ENCODE measurements at places on chromosomes 5 and 9.

DNA sequence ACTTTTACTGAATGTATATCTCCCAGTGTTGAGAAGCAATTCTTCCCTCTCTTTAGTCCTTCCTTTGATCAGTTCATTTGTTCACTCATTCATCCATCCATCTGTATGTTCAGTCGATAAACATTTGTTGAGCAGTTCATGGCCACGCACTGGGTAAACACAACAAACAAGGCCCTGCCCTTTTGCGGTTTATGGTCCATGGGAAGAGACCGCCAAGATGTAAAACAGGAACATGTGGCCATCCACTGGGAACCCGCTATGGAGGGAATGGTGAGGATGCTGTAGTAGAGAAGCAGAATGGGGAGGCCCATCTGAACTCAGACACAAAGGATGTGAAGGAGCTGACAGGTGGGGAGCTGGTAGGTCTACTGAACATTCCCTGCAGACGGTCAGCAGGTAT lies 102.7 kb upstream of the SPRY4 start:
- no peak for DNase-seq

DNA sequence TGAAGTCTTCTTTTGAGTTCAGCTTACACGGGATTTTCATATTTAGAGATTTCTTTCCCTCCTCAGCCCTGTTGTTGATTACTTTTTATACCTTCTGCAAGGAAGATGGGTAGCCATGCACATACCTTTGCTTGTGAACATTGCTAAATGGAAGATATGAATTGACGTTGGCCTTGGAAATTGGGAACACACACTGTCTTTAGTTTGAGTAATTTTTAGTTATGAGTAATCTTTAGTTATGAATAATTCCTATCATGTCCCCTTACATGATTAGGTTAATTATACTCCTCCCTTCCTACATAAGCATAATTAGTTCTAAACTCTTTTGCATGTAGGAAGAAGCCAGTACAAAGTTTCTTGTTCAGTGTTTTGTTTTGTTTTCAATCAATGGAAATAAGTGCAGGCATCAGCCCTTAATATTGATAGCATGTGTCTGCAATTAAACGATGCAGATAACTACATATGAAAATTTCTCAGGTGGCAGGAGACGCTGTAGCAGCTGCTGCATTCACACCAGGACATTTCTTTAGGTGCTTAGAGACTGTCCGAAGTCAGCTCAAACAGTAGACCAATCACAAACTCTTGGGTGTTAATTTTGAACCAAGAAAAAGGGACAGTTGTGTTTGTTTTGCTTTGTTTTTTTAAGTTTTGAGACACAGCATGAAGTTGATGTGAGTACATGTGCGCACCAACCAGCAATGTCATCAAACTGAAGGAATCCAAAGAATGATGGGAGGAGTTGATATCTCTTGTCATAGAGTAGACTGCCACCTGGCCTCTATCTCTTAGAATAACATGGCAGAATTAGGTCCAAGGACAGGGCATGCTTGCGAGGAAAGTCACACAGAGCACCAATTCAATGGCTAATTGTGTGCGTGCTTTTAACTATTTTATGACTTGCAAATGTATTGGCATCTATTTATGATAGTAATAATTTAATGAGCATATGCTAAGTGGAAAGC lies 51.4 kb downstream of the SMARCA2 start:
- DNase-seq: no peak

GRCh38 chr5:151632524-151632923 lies 41.4 kb upstream of the FAT2 start:
- DNase-seq: no peak

GRCh38 chr9:2466703-2467102 lies 154.9 kb upstream of the VLDLR start:
- DNase-seq: no peak

GRCh38 chr9:92135576-92135975 lies 20.4 kb upstream of the SPTLC1 start:
- no peak for DNase-seq

DNA sequence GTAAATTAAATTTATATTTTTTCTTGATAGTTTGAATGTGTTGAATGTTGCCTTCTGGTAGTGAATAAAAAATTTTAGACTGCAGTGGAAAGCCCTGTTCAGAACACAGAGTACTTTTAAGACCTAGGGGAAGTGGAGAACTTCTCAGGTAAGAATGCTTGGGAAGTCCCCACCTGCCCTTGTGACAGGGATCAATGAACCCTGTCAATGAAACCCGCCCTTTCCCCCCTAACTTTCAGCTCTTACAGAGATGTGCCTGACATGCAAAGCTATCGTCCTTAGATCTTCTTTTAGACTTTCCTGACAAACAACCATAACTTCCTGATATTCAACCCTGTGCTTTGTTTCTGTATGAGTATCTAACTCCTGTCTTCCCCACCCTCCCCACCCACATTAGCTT lies 562.7 kb downstream of the TLE4 start:
- DNase-seq: no peak

DNA sequence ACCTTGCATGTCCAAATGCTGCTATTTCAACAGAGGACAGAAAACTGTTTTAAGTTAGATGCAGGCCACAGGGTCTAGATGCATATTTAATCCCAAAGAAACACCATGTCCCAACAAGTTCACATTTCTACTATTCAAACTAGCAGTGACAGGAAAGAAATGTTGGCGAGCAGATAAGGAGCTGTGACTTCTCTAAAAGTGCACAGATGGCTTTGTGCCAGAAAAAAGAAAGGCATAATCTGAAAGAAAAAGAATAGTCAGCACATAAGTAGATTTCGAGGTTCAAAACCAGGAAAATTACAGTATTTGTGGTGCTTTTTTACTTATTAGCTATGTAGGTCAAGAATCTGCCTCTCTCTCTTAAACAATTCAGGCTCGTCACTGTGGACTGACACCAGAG lies 178.3 kb downstream of the DNAH5 start:
- DNase-seq: no peak

DNA sequence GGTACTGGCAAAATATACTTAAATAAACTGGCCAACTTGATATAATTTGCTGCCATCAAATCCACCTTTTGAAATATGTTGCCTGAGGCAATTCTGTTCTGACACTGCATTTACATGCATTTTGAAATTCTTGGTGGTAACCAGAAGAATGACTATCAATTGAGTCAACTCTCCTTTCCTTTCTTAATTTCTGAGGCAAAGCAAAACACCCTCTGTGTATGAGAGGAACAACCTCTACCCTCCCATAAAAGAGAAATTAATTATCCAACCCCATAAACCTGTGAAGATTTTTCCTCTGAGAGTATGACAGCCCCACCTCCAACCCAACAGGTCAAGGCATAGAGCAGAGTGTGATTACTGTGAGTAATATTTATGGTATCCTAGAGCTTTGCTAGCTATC lies 286.8 kb downstream of the NR2F1-AS1 start:
- no peak for DNase-seq

DNA sequence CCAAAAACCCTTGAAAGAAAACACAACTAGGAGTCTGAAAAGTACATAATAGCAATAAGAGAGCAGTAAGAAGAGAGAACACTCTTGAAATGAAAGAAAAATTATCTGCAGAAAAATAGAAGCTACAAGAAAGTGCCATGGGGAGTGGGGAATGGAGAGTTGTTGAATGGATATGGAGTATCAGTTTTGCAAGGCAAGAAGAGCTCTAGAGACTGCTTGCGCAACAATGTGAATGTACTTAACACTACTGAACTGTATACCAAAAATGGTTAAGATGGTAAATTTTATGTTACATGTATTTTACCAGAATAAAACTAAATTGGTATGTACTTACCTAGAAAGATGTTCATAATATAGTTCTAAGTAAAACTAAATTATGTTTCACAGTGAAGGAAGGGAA lies 54.8 kb upstream of the RASGRF2 start:
- no peak for DNase-seq

DNA sequence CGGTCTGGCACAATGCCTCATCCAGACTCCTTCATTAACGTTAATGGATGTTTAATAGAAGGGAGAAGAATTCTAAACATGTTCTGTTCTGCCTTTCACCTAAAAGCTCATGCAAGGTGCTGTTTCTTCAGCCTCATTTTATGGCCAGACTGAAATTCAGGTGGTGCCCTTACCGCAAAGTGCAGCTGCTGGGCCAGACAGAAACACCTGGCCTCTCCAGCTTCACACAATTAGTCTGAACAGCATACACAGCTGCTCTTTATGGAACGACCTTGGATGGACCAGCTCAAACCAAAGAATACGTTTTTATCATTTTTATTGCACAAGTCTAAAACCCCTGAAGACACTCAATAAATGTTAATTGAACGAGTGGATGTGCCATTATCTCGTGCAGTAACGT lies 4.6 kb downstream of the SNCAIP start:
- no peak for DNase-seq

DNA sequence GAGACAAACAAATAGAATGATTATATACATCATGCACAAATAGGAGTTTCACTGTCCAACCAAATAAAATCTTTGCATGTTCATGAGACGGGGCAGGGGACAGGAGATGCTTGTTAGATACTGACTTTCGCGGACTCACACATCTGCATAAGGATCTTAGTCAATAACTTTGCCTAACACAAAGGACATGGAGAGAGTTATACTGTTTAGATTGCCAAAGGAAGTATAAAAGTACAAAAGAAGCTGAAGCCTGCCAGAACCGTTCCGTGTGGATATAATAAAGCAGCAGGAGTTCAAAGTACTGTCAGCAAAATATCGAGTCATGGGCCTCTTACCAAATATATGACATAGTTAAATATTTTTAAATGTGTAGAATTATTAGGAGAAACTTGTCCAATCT lies 1148.4 kb downstream of the EFNA5 start:
- no peak for DNase-seq

GRCh38 chr5:145562931-145563330 lies 272.2 kb downstream of the PRELID2 start:
- no peak for DNase-seq

DNA sequence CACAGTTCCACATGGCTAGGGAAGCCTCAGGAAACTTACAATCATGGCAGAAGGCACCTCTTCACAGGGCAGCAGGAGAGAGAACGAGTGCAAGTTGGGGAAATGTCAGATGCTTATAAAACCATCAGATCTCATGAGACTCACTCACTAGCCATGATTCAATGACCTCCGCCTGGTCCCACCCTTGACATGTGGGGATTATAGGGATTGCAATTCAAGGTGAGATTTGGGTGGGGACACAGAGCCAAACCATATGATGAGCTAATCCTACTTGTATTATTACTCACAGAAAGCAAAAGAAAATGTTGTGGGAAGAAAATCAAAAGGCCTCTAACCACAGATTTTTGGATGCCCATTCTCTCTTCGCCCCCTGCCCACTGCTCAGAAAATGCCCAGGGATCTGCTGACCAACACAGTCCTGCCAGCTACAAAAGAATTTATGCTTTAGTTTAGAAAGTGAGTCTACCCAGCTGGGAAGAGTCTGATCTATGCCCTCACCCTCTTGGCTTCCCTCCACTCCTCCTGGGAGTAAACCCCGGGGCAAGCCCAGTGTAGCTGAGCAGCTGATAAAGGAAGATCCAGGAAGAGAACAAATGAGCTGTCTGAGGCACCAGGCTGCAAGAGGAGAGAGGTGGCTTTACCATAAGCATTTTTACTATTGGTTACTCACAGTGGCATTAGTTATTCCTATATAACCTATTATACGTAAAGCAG lies 53.1 kb downstream of the RNF130 start:
- no peak for DNase-seq

DNA sequence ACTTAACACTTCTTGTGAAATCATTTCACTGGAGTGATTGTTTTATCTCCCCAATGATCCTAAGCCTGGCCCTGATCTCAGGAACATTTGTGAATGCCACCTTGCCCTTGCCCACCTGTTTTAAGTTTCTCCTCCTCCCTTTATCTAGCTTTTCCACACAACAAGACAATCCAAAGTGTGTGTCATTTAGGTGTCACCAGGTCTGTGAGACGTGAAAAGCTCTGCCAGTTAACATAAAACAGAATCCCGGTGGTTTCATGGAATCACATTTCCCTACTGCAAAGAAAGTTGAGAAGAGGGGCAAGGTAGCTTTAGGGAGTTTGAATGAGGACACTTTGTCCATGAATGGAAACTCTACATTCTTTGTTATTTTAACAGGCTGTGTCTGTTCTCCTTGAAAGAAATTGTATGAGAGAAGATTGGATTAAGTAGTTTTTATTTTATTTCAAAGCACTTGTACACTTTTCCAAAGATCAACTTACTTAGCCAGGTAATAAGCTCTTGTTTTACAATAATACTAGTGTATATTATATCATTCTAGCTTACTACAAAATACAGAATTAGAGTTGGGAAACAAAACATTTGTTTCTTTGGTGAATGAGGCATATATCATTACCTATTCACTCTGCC lies 239.0 kb downstream of the ISL1 start:
- no peak for DNase-seq

DNA sequence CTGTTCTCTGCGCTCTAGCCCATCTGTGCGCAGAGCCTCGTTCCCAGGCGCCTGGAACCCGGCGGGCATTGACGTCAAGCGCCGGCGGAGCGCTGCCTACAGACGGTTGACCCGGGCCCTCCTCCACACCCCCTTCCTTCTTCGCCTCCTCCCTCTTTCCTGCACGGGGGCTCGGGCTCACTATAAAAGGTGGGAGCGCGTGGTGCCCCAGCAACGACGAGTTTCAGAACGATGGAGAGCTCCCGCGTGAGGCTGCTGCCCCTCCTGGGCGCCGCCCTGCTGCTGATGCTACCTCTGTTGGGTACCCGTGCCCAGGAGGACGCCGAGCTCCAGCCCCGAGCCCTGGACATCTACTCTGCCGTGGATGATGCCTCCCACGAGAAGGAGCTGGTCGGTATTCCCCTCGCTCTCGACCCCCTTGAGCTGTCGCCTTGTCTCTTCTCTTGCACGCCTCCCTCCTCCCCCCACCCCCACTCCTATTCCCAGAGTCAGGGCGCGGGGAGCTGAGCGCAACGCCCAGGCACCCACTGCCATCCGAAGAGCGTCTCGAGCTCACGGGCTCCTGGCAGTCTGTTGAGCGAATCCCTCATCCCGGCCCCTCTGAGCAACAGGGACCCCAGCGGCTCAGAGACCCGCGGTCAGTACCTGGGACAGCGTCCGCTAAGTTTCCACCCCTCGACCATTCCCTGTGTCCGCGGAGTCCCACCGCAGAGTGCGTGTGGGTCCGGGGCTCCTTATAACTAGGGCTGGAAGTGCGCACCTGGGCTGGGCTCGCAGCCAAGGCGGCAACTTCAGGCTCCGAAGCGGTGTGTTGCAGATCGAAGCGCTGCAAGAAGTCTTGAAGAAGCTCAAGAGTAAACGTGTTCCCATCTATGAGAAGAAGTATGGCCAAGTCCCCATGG lies at the start of gene CARTPT:
Gene CARTPT, plus strand, starts transcription at position 213 of the 902 bp plus-strand sequence. Its CDS starts 19 bp downstream, at position 232.
- DNase-seq: peak; percentile 62

DNA sequence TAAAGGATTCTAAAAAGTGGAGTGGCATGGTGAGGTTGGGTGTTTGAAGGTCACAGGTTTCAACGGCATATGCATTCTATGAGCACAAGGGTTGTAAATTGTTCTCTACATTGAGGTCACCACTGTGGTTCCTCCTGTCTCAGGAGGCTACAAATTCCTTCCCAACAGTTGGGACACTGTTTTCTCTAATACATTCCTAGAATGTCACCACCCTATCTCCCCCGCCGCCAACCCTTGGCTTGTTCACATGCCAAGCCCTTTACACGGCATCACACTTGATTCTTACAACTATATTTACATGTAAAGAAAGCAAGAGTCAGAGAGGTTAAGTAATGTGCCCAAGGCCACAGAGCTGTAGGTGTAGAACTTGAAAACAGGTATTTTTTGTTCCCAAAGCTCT lies 315.1 kb downstream of the RAB3C start:
- no peak for DNase-seq
